ENCODE measurements at places on chromosomes 13 and 19.

DNA sequence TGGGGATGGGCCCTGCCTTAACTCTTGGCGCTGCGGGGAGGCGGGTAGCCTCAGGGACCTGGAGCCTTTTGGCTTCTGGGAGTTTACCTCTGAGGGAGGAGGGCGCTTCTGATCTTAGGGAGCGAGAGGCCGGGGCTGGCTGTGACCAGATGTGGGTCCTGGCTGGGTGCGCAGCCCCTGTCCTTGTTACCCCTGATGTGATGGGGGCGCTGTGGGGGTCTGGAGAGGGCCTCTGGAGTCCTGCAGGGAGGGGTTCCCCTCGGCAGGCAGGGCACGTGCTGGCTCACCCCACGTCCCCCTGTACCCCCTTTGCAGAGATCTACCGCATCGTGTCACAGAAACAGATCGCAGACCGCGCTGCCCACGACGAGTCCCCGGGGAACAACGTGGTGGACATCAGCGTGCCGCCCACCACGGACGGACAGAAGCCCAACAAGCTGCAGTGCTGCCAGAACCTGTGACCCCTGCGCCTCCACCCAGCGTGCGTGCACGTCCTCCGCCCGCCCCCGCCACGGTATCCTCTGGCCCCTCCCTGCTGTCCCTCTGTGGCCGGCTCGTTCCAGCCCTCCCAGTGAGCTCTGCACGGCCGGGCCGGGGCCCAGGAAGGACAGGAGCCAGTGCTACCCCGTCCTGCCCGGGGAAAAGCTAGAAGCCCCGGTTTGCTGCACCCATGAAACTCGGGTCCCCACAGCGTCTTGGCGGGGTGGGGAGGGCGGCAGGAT lies 9.8 kb upstream of the MARCHF2 start:
- DNase-seq = no peak

DNA sequence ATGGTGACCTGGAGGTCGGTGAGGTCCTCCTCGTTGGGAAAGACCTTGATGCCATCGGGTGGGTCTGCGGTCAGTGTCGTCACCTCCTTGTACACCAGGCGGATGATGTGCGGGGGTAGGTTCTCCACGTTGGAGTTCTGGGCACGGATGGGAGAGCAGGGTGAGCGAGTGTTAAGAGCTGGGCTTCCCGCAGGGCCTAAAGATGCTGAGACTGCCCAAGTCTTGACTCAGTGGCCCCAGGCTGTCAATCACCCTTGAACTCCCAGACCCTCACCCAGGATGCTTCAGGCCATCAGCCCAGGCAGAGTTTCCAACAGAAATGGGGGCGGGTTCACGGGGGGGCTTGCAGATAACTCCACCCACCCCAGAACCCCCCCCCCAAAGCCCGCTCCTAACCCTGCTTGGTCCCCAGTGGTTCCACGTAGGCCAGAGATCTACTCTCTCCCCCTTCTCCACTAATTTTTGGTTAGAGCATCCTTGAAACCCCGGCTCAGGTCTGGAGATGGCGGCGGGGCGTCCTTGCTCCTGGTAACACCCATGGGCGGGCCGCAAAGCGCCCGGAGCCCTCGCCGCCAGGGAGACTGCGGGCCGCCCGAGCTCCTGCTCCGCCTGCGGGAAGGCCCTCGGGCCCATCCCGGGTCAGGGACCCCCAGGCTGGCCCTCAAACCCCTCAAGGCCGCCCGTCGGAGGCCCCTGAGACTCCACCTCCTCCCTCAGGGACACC lies 600 bp downstream of the UBE2S start:
- no peak for DNase-seq

GRCh38 chr19:48862827-48863226 lies 5.6 kb downstream of the PLEKHA4 start:
- DNase-seq = no peak

DNA sequence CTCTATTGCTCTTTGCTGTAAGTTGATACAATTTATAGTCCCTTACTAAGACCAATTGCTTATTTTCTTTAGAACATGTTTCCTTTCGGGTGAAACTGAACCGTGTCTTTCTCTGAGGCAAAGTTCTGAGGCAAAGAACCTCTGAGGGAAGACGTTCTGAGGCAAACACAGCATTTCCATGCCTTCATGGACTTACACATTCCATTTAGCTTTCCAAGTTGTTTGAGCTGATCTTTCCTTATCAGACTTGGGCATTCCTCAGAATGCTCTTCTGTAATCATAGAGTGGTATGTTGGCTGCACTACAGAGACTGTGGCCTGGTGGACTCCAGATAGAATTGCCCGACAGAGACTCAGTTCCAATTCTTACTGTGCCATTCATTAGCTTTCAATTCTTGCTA lies 579.1 kb downstream of the KCTD12 start:
- no peak for DNase-seq

- peak; percentile 63 for DNase-seq
Measured at GRCh38 chr13:112744168-112745021, 54.6 kb downstream of the ATP11A start.

GRCh38 chr19:18053576-18054219 lies 33.0 kb downstream of the IL12RB1 start:
- DNase-seq = peak; percentile 21

- DNase-seq = no peak
Measured at GRCh38 chr13:83150616-83151307, 731.5 kb downstream of the SLITRK1 start.

- DNase-seq = no peak
Measured at GRCh38 chr13:45335397-45336024, 5.5 kb downstream of the TPT1 start.

GRCh38 chr13:27034678-27035111 lies 136.9 kb downstream of the USP12 start:
- no peak for DNase-seq

GRCh38 chr19:6340493-6341201 lies 7.2 kb upstream of the ACER1 start:
- no peak for DNase-seq

Data from kidney glomerular epithelial cell (primary cell).